Pulmonary artery endothelial cell (primary cell): ENCODE measurements at places on chromosomes 7 and 10.

DNA sequence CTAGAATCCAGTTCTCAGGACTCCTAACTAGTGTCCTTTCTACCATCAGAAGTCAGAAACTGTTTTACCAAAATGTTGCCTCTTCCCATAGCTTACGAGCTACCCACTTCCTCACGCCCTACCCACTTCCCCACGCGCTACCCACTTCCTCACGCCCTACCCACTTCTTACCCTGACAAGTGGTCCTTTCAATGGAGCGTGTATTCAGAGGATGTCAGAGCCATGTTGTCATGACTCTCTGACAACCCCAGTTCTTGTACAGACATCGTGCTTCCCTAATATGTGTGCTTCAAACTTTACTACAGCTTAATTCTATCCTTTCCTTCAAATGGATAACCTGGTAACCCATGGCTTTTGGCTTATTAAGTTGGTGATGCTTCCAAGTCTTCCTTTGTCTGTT is 84.8 kb upstream of the PHF14 start:
- DNase-seq = no peak

DNA sequence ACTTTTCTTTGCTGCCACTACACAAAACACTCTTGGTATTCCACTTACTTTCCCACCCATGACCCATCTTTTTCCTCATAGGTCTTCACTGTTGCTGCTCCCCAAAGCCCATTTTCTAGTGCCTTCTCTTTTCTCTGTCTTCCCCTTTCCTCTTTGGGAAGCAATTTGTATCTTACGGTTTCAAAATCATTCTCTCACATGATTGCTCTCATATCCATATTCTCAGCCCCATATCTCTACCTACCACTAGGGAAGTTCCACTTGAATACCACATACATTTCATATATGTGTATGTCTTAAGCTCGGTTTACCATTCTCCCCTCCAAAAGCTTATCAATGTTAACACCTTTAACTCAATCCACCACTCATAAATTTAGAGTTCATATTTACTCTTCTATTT is 3.2 kb upstream of the UBE2D1 start:
- DNase-seq = no peak

DNA sequence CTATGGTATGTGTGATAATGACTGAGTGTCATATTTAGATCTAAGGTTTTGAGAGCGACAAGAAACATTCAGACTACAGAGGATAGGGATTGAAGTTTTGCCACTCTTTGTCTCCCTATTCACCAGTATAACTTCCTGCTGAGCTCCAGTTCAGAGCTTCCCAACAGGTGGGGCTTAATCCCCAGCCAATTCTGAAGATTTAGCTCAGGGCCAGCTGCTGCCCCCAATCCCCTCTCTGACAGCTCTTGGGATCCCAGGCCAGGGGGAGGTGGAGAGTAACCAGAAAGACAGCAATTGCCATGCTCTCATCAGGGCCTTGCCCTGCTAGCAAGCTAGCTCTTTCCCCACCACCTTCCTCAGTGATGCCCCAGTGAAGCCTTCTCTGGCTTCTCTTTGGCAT is 57.8 kb downstream of the TRIL start:
- DNase-seq = no peak

- DNase-seq = no peak
Observed at GRCh38 chr7:21261627-21262594, 166.0 kb upstream of the SP4 start.

DNA sequence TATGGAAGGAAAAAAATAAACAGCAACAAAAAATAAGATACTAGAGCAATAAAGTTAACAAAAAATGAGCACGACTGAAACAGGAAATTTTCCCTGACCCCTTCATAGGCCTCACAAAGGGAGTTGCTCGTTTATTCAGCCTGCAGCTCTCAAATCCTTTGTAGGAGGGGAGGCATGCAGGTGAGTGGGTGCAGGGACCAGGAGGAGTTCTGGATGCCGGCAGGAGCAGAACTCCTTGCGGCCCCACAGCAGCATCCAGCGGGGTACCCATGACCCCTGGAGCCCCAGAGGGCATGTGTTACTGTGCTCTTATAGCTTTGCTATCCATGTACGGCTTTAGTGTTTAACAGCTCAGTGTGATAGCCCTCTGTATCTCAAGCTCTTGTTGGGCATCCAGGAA is 5.8 kb downstream of the TAS2R39 start:
- DNase-seq = no peak

DNA sequence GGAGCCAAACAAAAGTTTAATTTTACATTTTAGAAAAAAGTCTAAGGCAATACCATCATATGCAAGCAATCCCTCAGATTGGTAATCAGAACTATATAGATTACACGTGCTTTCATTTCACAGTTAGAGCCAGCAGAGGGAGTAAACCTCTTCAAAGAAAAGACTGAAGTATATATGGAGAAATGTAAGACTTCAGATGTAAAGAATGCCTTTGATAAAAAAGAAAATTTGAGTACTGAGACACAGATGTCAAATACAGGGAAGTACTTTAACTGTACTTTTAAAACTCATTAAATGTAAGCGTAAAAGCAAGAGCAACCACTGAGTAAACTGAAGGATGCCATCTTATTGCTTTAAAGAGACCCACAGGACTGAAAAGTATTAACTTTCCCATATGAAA is 101.4 kb upstream of the FAM133B start:
- DNase-seq = no peak

DNA sequence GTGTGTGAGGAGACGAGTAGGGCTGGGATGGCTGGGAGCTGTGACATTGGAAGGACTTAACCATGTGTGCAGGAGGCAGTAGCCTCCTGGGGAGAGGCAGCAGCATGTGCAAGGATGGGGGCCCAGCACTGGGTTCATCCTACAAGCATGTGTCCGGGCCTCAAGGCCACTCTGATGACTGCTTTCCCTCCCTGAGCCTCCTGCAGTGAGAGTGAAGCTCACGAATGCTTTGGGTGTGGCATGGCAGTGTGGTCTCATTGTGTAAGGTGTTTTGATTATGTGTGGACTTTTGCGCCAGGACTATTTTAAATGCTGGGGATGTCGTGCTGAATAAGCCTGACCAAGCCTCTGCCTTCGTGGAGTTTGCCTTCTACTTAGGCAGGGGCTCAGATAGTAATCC is 122.0 kb upstream of the INSYN2A start:
- no peak for DNase-seq

DNA sequence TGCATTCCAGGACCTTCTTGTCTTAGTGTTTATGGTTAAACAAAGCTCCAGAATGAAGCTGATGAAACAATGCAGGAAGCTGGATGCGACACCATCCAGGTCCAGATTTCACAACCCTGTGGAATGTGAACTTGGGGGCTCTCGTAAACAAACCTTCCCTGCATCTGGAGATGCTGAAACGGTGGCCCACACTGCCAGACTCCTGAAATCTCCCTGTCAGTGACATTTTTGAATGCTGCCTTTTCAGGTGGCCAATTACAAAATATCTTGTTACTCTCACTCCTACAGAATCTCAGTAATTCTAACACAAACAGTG is 18.8 kb downstream of the VIPR2 start:
- DNase-seq = no peak

GRCh38 chr7:32153006-32153405 is 82.8 kb upstream of the PDE1C start:
- no peak for DNase-seq
